Stomach (tissue), 19 donors: ENCODE measurements at places on chromosomes 5 and 9. TPM values are rescaled to one million over a fixed set of nuclear protein-coding genes. Genes with fewer than 3 reads are reported as not detected.
A peak's percentile ranks its signal among the peaks of the same experiment; 100 is the strongest.

DCAF12 gene
- 4.1 TPM for total RNA-seq

DNA sequence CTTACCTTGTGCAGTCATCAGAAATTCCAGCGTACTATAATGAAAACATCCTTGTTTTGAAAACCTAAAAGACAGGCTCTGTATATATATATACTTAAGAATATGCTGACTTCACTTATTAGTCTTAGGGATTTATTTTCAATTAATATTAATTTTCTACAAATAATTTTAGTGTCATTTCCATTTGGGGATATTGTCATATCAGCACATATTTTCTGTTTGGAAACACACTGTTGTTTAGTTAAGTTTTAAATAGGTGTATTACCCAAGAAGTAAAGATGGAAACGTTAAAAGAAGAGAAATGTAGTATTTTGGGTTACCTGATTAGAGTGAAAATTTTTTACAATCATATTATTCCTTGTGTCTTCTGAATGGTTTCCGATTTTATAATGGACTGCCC is 131.4 kb downstream of the CDH6 start:
- DNase-seq = no peak

BTNL8 gene
- total RNA-seq = 7.0 TPM

DNA sequence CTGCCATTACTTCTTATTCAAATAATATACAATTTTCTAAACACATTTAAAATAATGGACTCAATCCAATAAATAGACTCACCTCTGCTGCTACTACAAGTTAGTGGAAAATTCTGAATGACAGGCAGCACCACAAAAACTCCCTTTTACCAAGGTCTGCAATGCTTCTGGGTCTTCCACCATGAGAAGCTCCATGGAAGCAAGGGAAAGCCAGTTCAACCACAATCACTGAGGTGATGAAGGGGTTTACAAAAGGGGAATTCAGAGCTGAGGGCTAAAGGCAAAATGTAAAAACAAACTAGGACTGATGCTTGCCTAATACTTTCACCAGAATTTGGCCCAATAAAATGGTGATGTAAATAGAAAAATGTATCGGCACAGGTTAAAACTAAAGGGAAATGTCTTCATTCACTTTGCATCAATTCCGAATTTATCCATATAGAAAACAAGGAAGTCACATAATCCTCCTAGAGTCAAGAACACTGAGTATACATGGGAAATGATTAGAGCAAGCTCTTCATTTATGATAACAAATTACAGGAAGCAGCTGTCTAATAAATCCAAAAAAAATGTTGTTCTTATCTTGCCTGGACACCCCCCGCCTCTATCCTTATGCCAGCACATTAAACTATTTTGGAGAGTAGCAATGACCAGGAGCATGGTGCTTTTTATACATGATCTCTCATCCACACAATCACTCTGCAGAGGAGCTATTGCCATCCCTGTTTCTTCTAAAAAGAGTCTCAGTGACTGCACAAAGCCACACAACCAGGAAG is 66.3 kb upstream of the NFIB start:
- DNase-seq = no peak

- DNase-seq = no peak
Observed at GRCh38 chr9:135117281-135117680, 29.8 kb downstream of the OLFM1 start.

- DNase-seq = no peak
Observed at GRCh38 chr9:127546125-127546832, 65.8 kb upstream of the STXBP1 start.

GRCh38 chr9:128204858-128205257 is 1.7 kb downstream of the DNM1 start:
- DNase-seq = no peak

GRCh38 chr9:16180546-16180945 is 627.7 kb downstream of the CCDC171 start:
- no peak for DNase-seq

SRD5A1 gene
- 1.3 TPM for total RNA-seq

CDKN2B-AS1 gene
- total RNA-seq = not detected

PFN3 gene
- total RNA-seq = not detected

GRCh38 chr5:50440651-50441492 is at the start of gene EMB:
Gene EMB, minus strand, starts transcription at chr5:50441288. Its CDS starts 137 bp downstream, at chr5:50441151.
- DNase-seq = peak; percentile 83

MARCHF3 gene
- total RNA-seq = 5.7 TPM
